Amniotic epithelial cell (primary cell): ENCODE measurements at places on chromosomes 2 and 18.

DNA sequence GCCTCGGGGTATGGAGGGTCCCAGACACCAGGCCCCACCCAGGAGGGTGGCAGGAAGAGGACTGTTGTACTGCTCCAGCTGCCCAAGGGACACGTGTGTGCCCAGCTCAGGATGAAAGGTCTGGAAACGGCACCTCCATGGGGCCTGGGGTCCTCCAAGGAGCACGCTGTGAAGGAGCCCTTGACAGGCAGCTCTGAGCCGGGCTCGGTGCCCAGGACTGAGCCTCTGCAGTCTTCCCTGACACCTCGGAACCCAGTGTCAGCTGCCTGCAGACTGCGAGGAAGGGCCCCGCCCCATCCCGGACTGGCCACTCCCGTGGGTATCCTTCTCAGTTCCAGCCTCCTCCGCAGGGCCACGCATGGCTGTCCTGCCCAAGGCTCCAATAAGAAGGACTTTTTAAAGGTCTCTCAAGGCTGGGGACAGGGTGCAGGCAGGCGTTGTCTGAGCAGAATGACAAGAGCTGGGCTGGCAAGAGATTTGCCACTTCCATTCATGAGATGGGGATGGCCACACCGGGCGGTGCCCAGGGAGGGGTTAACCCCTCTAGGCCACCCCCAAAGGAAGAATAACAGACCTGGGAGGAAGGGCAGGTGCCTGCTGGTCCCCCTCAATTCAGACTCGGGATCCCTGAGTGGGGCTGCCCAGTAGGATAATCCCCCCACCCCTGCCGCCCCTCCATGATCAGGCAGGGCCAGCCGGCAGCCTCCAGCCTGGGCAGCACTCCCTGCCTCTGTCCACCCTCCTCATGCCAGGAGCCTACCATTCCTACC is 8.9 kb downstream of the ECEL1 start:
- no peak for DNase-seq

DNA sequence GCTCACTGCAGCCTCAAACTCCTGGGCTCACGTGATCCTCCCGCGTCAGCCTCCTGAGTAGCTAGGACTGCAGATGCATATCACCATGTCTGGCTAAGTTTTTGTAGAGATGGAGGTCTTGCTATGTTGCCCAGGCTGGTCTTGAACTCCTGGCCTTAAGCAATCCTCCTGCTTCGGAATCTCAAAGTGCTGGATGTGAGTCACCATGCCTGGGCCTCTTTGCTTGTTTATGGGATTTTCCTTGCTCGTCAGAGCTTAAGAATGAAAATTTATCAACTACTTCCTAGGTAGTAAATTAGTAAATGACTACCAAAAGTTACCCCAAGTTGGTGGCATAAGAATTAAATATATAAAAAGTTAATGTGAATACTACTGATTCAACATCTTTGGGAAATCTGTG is 51.0 kb downstream of the ACTR3 start:
- DNase-seq, result peak; percentile 52

GRCh38 chr2:233152541-233152940 is 92.4 kb downstream of the INPP5D start:
- DNase-seq, result no peak

DNA sequence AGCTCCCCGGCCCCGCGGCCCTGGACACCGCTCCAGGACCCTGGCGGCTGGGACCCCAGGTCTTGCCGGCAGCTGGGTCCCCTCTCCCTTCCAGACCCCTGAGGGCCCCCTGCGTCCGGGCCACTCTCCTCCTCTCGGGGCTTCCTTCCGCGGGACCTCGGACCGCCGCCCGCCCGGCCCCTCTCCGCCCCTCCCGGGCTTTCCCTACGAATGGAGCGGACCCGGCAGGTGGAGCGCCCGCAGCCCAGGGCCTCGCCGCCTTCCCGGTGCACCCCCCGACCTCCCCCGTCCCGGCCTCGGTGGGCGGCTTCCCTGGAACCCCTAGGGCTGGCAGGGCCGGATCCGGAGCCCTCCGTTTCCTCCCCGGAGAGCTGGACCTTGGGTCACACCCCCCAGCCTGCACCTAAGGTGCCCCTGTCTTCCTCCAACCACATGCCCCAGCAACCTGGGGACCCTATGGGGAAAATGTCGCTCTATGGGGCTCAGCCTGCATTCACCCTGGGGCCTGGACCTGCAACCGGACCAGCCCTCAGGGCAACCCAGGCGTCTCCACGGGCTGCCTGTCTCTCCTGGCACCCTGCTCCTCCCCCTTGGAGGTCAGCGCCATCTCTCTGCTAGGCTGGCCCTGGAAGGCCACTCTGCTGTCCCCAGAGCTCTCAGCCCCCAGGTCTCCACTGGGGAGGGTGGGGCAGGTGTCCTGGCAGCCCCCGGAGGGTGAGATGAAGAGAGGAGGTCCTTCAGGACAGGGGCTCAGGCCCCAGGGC is 730 bp downstream of the B3GNT7 start:
- DNase-seq, result no peak

GRCh38 chr2:109429567-109430328 is 184.0 kb downstream of the SEPTIN10 start:
- no peak for DNase-seq

- DNase-seq, result no peak
Measured at GRCh38 chr2:190653931-190654330, 5.0 kb downstream of the NAB1 start.

DNA sequence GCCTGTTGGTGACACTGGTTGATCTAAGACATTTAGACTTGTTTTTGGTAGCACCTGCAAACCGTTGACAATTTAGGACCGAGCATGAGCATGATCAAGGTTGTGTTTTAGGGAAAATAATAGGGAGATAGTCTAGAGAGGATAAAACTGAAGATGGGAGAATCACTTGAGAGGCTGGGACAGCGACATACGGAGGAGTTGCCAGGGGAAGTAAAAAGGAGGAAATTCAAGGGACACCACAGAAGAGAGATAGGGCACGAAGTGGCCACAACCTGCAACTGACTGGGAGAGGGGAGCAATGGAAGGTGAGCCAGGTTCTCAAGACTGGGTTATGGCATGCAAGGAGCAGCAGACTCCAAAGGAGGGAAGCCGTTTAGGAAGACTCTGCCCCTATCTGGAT is 1.4 kb upstream of the ATP8B1 start:
- DNase-seq, result no peak

DNA sequence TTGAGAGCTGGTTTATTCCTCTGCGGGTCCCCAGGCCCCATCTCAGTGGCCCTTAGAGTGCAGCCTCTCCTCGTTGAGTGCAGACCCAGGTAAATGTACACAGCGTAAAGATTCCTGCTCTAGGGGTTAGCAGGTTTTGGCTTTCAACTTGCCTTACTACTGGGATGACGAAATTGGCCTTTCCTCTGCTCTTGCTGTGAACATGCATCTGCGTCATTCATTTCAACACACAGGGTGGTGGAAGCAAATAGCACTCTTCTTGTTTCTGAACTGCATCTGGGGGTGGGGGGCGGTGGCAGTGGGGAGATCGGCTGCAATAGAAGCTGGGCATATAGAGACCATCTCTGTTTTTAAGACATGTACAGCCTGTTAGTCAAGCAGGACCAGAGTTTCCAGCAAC is 16.5 kb upstream of the SLC16A14 start:
- no peak for DNase-seq

DNA sequence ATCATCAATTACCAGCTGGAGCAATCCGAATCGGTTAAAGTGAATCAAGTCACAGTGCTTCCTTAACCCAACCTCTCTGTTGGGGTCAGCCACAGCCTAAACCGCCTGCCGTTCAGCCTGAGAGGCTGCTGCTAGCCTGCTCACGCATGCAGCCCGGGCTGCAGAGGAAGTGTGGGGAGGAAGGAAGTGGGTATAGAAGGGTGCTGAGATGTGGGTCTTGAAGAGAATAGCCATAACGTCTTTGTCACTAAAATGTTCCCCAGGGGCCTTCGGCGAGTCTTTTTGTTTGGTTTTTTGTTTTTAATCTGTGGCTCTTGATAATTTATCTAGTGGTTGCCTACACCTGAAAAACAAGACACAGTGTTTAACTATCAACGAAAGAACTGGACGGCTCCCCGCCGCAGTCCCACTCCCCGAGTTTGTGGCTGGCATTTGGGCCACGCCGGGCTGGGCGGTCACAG is 496 bp upstream of the ITGA4 start:
- peak; percentile 27 for DNase-seq

GRCh38 chr2:204228169-204228886 is 291.8 kb downstream of the ICOS start:
- DNase-seq, result no peak

GRCh38 chr2:101327863-101328394 is 19.4 kb upstream of the RNF149 start:
- no peak for DNase-seq

- DNase-seq, result peak; percentile 86
Measured at GRCh38 chr2:120239488-120240287, 13.0 kb upstream of the RALB start.

DNA sequence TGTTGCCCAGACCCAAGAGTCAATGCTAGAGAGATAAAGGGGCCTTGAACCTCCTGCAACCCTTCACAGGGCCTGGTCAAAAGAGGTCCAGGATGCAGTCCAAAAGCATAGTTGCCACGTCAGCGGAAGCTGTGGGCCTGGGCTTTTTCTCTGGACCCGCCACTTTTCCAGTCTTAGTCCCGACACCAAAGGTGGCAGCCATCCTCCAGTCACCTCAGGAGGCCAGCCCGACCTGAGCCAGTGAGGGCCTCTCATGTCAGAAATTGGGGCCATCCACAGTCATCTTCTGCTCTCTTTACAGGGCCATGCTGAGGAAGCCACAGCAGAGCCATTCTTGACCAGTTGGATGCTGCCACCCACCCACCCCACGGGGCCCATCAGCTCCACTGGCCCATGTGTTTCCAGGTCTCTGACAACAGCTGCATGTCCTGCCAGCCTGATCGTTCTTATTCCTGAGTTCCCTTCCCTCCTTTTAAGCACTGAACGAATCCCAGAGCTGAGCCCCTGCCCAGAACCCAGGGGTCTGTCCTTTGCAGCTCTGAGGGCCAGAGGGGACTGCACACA is 34.1 kb upstream of the KLHL29 start:
- no peak for DNase-seq

DNA sequence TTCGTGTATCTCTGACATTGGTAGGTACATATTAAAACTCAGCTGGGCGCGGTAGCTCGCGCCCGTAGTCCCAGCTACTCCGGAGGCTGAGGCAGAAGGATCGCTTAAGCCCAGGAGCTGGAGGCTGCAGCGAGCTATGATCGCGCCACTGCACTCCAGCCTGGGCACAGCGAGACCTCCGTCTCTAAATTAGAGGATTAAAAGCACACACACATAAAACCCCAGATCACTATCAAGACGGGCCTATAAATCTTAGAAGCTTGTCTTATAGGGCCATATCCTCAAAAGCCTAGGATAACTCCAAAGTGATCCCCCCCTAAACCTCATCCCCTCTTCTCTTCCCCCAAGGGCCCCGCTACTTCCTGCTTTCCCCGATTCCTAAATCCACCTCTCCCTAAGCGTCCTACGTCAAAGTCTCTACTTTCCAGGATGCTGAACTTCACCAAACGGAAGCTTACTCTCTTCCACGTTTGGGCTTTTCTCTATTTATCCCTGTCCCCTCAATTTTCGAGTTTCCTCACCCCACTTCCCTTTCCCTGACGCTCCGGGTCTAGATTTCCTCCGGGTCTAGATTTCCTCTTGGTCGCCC is 707 bp downstream of the KRCC1 start:
- DNase-seq, result peak; percentile 38

DNA sequence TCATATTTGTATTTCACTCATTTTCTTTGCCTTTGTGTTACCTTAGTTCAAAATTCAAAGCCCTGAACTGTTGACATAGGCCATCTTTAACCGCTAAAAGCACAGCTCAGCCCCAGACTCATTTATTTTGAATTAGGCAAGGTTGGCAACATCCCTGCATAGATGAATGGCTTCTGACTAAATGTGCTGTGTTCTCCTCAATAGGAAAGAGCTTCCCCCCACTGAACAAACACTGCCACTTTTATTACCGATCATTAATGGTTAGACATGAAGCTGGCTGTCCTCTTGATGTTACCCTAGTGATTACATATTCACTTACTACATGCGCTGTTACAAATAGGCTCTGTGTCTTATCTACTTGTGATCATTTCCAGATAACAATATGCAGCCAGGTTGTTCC is 170.7 kb downstream of the ADCYAP1 start:
- DNase-seq, result no peak

DNA sequence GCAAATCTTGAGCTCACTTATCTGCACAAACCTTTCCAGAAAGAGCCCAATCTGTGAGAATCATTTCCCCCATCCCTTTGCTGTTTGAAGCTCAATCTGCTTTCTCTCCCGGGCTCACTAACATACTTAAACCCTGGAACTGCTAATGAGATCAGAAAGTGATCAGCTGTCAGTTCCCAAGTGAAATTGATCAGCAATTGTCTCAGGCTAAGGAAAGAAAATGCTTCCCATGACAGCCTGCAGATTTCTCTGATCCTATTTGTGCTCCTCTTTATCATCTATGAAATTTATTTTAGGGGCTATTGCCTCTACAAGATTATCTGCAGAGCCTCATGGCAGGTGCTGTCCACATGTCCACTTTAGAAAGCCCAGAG is 239.0 kb upstream of the CXCR4 start:
- DNase-seq, result no peak

DNA sequence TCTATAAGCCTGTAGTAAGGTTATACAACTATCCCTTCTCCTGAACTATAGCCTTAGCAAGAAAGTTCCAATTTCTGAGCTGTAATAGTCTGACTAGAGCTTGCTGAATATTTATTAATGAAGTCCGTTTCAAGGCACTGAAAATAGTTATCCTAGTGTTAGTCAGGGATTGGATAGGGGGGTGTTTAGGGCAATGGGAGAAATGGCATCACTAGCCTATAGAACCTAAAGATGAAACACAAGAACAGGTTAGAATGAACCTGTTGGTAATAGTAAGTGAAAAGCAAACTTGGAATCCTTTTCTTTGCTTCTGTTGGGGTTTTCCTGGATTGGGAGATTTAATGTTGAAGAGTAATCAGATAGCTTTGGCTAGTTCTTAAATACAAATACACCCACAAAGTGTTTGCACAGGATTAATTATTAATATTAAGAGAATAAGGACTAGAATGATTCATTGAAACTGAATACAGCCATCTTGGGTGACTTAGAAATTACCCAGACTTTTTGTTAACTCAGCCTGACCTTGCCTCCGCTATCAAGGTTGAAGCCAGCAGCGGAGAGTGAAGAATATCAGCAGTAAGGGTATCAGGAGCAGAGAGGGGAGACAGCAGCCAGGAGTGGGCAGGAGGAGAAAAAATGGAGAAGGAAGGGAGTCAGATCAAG is 14.4 kb downstream of the CCNT2 start:
- no peak for DNase-seq

DNA sequence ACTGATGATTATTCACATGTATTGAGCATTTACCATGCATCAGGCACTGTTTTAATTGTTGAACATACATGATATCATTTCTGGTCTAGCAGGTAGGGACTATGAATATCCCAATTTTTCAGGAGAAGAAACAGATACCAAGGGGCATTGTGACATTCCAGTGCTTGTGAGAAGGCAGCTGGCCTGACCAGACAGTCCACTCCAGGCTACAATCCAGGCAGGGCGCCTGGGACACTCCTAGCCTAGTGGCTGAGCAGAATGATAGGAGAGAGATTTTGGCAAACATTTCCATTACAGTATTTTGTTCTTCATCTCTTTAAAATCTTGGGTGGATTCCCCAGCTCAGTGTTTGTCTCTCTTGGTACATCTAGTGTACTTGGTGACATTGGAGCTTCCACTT is 24.9 kb downstream of the ZNF892 start:
- no peak for DNase-seq
